Smooth muscle cell of the pulmonary artery (primary cell): ENCODE measurements at places on chromosomes 6 and 20. TPM values are rescaled to one million over a fixed set of nuclear protein-coding genes. Genes with fewer than 3 reads are reported as not detected.

The GABRR1 gene
- not detected in 2 replicates for total RNA-seq

The FAM209B gene
- not detected in 2 replicates for total RNA-seq

The BNIP5 gene
- not detected in 2 replicates for total RNA-seq

The IRF4 gene
- under 0.01 TPM in 1 of 2 replicates, not detected in the other for total RNA-seq

The PRDM1 gene
- 0.96 and 2.3 TPM in 2 replicates for total RNA-seq

The ZBTB12 gene
- 7.6 and 9.8 TPM in 2 replicates for total RNA-seq

The NKAPL gene
- 0.96 and 1.7 TPM in 2 replicates for total RNA-seq

The SPAG4 gene
- 18.4 and 23.3 TPM in 2 replicates for total RNA-seq

The VSX1 gene
- not detected in 2 replicates for total RNA-seq

The EEF1A2 gene
- 2.3 and 3.5 TPM in 2 replicates for total RNA-seq

The SOX4 gene
- total RNA-seq, result 11.7 and 34.2 TPM in 2 replicates

The LIME1 gene
- 3.1 and 5.2 TPM in 2 replicates for total RNA-seq

The SEMG1 gene
- total RNA-seq, result not detected in 2 replicates

The TDRD6 gene
- total RNA-seq, result 0.13 and 0.26 TPM in 2 replicates

The AIF1 gene
- total RNA-seq, result not detected in 2 replicates

The EDN3 gene
- not detected in 2 replicates for total RNA-seq

The RIPOR3 gene
- 0.33 and 0.73 TPM in 2 replicates for total RNA-seq

The PRR18 gene
- not detected in 2 replicates for total RNA-seq

The CDK19 gene
- total RNA-seq, result 10.3 and 15.2 TPM in 2 replicates

The ADGB gene
- not detected in 2 replicates for total RNA-seq

The GATA5 gene
- 0.13 and 0.26 TPM in 2 replicates for total RNA-seq

The EYS gene
- under 0.01 and 0.13 TPM in 2 replicates for total RNA-seq

The GGTLC1 gene
- total RNA-seq, result not detected in 2 replicates

The GPR6 gene
- not detected in 2 replicates for total RNA-seq

The TTI1 gene
- 19.0 and 19.2 TPM in 2 replicates for total RNA-seq

The APMAP gene
- total RNA-seq, result 102 and 135 TPM in 2 replicates

The FILIP1 gene
- 0.33 and 0.91 TPM in 2 replicates for total RNA-seq

The PSMB9 gene
- 13.4 and 23.3 TPM in 2 replicates for total RNA-seq

The WFDC5 gene
- total RNA-seq, result not detected in 2 replicates

The MYCT1 gene
- 6.0 and 13.0 TPM in 2 replicates for total RNA-seq

The IL17A gene
- total RNA-seq, result not detected in 2 replicates

The DEFB119 gene
- total RNA-seq, result not detected in 2 replicates

The SIRPD gene
- total RNA-seq, result not detected in 2 replicates

The NCOA3 gene
- total RNA-seq, result 37.9 and 41.1 TPM in 2 replicates

The MAK gene
- not detected in 2 replicates for total RNA-seq

The FOXS1 gene
- 20.6 and 23.1 TPM in 2 replicates for total RNA-seq

The EPM2A gene
- total RNA-seq, result 7.9 and 9.3 TPM in 2 replicates

The OXT gene
- total RNA-seq, result not detected in 2 replicates

The SLC26A8 gene
- under 0.01 and 0.07 TPM in 2 replicates for total RNA-seq

The CST11 gene
- not detected in 2 replicates for total RNA-seq

The THBS2 gene
- total RNA-seq, result 2,099 and 2,982 TPM in 2 replicates

The ATXN1 gene
- total RNA-seq, result 35.5 and 39.6 TPM in 2 replicates

The CPNE5 gene
- 0.17 and 0.20 TPM in 2 replicates for total RNA-seq

The HSPA1L gene
- 1.9 and 2.2 TPM in 2 replicates for total RNA-seq

The ERVFRD-1 gene
- not detected in 2 replicates for total RNA-seq

The SMPDL3A gene
- 8.4 and 14.0 TPM in 2 replicates for total RNA-seq

The MRAP2 gene
- total RNA-seq, result 2.7 and 11.2 TPM in 2 replicates

The TREML1 gene
- not detected in 2 replicates for total RNA-seq

The CBLN4 gene
- total RNA-seq, result not detected in 2 replicates

The ZC3H12D gene
- 0.17 and 0.33 TPM in 2 replicates for total RNA-seq

The LY6G5C gene
- total RNA-seq, result 0.26 and 0.85 TPM in 2 replicates

The RIPOR2 gene
- 0.40 and 2.9 TPM in 2 replicates for total RNA-seq

The TPBG gene
- 69.5 and 138 TPM in 2 replicates for total RNA-seq

The DACT2 gene
- total RNA-seq, result 0.07 and 0.98 TPM in 2 replicates

The DNAH8 gene
- total RNA-seq, result under 0.01 TPM in 1 of 2 replicates, not detected in the other

The MAS1L gene
- not detected in 2 replicates for total RNA-seq

The PKIB gene
- total RNA-seq, result 6.5 and 35.7 TPM in 2 replicates
